GM12892 (cell line): ENCODE measurements at places on chromosomes 4 and X.

- DNase-seq: no peak
Observed at GRCh38 chr4:72318421-72319170, 250.4 kb downstream of the ADAMTS3 start.

DNA sequence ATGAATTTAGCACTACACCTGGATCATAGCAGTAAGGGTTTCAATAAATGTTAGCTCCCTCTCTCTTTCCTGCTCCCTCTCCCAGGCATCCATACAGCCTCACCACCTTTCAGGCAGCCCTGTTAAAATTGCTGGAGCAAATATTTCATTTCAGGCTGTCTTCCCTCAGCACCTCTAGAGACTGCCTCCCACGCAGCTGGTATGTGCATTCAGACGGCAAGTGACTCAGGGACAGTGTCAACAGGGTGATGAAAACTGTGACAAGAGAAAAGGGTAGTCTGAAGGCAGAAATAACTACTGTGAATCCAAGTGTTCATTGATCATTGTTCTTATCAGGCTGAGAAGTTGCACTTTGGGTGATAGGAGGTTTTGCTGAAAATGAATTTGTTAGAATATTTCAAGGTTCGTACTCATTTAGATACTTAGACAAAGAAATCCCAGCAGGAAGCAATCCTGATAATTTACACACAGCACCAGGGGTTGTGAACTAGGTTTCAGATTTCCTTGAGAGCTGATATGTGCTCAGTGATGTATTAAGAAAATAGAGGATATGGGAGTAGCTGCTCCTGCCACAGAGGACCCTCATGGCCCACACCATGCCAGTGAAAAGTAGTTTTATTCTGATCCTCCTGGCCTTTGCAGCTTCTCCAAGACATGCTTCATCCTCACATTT, 424.2 kb downstream of the FGF13 start:
- no peak for DNase-seq

DNA sequence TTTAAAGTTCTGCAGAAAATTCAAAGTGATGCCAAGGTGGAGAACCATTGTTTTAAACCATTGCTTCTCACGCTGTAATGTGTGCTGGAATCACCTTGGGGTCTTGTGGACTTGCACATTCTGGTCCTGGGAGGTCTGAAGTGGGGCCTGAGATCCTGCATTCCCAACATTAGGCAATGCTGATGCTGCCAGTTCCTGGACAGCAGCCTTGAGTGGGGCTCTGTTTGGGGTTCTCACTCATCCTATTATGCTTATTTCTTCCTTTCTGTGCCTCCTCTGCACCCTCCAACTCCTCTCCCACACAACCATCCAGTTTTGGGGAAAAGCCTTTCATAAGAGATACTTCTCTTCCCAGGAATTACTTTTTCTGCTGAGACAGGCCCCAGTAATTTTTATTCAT, 44.2 kb upstream of the RASSF6 start:
- no peak for DNase-seq

- DNase-seq: no peak
Observed at GRCh38 chr4:181525634-181526033, 717.6 kb upstream of the TENM3 start.

DNA sequence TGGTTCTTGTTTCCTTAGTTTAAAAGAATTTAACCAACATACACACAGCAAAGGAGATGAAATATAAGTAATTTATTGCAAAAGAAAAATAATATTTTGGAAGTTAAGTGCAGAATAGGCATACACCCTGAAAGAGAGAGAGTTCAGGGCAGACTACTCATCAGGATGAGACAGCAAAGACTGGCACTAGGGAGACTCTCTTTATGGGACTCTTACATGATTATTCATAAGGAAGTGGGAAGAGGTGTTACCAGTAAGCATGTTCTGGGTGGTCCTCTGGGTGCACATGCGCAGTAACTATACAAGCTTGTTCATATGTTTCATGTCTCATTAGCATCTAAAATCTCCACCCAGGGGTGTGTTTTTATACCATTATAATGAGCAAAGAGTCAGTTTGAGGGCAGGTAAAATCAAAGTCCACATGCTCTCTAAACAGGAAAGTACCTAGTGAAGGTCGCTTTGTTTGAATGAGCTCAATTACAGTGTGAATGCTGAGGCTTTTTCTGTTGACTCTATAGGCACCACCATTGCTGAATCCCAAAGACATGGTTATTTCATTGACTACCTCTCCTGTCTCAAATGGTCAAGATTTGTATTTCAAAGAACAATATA, 38.2 kb upstream of the PRDM5 start:
- no peak for DNase-seq

GRCh38 chrX:154372612-154373022, 1.8 kb downstream of the FLNA start:
- DNase-seq: no peak

- DNase-seq: no peak
Observed at GRCh38 chrX:65522739-65523372, 11.7 kb downstream of the LAS1L start.

DNA sequence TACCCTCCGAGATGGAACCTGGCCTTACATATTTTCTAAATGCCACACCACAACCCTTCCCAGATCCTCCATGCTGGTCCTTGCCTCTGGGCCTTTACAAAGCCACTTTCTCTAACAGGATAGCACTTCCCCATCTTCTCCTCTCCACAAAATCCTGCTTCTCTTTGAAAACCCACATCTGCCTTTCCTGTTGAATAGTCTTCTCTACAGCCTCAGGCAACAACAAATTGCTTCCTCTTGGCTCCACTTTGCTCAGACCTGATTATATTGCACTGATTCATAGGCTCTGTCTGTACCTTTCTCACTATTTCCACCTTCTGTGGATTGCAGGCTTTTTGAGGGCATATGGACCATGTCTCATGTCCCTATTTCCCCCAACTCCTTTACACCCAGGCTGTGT, 203.7 kb upstream of the MBNL3 start:
- no peak for DNase-seq

GRCh38 chr4:135777361-135777760, 1575.8 kb upstream of the PABPC4L start:
- no peak for DNase-seq
